ENCODE measurements at places on chromosomes 2 and 18.

- no peak for DNase-seq
Observed at GRCh38 chr18:8506251-8507049, 102.8 kb upstream of the RAB12 start.

GRCh38 chr2:223889229-223889628 lies 51.8 kb upstream of the AP1S3 start:
- DNase-seq = no peak

DNA sequence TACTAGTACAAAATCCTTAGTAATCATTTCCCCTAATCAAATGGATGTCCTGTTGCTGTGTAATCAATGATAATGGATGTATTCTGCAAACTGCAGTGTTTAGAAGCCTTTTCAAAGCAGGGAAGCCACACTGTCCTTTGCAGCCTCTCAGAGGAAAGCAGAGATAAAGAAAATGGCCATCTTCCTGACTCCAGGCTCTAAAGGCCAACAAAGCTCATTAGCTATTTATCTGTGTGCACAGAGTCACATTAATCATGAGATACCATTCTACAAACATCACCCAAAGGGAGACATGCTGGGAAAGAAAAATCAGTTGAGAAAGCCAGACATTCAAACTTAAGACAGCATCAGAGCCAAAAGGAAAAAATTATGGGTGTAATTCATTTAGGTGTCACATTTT lies 165.0 kb downstream of the RAD51AP2 start:
- no peak for DNase-seq

GRCh38 chr2:7609974-7610373 lies 692.8 kb downstream of the RNF144A start:
- DNase-seq = no peak

Measured in left kidney (tissue), 8 donors.